ENCODE measurements at places on chromosomes 1 and 21.

DNA sequence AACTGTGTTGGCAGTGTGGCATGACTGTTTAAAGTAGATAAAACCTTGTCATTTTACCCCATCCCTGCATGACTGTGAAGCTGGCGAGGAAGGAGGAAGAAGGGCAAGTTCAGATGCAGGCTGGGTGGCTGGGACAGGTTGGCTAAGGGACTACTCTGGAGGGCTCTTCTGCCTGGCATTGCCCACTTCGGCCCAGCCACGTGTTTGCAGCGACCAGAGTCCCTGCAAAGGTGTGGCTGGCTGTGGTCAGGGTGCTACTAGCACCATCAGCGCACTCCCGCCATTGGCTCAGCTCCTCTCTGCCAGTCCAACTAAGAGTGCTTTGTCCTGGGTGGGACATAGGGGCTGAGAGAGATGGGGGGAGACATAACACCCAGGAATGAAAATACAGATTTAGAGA lies 7.2 kb downstream of the C1orf115 start:
- DNase-seq = no peak

DNA sequence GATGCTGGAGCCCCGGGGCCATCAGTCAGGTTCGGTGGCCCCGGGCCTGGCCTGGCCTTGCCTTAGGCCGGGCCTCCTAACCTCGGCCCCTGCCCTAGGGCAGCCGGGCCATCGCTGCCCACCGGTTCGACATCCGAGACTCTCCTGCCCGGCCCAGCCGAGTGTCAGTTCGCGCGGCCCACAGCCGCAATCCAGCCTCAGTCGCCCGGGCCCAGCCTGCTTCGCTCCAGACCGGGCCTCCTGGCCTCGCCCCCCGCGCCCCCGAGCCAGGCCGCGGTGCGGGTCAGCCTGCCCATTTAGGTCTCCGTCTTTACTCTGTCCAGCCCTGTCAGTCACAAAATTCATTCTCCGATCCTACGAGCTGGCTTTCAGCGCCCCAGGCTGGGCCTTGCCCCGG lies 777 bp downstream of the LRRC41 start:
- DNase-seq = peak; percentile 47

DNA sequence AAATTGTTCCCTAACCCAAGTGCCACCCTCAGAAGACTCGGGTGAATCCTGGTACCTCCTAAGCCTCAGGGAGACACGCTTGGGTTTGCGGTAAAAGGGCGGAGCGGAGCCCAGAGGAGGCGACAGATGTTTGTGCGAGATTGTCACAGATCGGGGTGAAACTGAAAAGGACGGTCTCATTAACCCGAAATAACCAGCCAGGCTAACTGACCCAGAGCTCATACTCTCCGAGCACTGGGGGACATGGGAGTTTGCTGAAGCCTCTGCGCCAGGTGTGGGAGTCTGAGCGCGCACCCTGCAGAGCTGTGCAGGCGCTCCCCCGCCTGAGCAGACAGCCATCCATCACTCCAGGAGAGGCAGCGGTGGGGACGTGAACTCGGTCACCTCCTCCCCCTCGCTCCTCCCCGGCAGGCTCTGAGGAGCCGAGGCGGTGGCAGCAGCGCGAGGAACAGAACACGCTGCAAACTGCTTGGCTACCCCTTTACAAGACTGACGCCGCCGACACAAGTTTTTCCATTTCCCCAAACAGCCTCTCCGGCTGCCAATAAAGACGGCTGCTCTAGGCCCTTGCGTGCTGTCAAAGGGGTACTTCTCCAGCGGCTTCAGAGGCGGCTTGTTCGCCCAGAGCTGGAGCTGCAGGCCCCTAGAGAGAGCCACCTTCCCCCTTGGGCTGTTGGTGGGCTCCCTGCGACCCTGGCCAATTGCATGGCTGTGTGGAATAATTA lies 43.5 kb downstream of the RRAGC start:
- no peak for DNase-seq

- DNase-seq = peak; percentile 60
Measured at GRCh38 chr1:229856009-229856650, 210.9 kb upstream of the GALNT2 start.

GRCh38 chr1:219965285-219966070 lies 37.1 kb upstream of the SLC30A10 start:
- DNase-seq = no peak

DNA sequence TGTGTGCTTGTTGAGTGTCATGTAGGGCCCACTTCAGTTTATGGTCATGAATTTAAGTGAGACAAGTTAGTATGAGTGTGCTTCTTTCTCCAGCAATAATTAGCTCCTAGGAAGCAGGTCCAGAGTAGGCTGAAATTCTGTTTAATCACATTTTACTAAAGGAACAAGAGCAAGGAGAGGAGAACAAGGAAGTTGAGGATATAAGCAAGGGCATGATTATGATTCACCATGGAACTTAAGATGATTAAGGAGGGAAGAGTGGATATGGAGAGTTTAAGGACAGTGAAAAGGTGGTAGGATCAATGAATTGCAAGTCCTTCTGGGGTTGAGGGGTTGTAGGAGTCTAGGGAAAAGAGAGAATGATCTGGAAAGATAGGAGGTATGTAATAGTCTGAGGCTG lies 3.1 kb upstream of the DIPK1A start:
- no peak for DNase-seq

GRCh38 chr1:167186771-167187170 lies 33.9 kb upstream of the POU2F1 start:
- no peak for DNase-seq

- peak; percentile 24 for DNase-seq
Measured at GRCh38 chr1:110645821-110646735, 28.7 kb downstream of the KCNA3 start.

DNA sequence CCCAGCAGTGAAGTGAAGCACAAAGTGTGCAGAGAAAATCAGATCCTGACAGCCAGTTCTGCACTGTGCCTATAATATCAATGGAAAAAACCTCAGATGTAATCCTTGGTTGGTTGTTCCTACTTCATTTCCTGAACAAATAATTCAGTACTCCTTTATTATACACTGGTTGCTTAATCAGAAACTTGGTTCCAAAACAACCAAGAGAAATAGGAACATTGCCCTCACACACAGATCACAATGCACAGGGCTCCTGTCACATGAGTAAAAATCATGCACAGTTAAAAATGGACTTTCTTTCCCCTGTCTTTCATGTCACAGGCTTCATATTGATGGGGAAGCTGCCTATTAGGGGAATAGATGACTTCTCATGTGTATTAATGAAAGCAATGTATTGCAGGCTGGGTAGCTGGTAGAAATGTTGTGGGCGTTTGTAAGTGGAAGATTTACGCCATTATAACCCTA lies 9.7 kb downstream of the DNASE2B start:
- no peak for DNase-seq

DNA sequence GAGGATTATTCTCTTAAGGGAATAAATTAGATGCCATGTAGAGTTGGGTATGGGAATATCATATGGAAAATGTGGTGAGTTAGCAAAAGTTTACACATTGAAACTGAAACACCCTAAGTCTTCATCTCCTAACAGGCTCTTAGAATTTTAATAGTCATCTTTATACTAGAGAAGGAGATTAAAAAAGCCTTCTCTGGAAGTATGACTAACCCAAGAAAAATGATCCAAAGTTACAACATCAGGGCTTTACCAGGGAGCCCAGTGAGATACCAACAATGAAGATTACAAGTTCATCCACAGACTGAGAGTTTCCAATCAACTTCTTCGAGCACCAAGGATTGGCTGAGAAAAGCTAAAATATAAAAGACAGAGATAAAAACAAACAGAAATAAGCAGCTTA lies 70.0 kb upstream of the KIAA0040 start:
- DNase-seq = no peak

GRCh38 chr1:20167126-20167525 lies 18.8 kb upstream of the UBXN10 start:
- no peak for DNase-seq

DNA sequence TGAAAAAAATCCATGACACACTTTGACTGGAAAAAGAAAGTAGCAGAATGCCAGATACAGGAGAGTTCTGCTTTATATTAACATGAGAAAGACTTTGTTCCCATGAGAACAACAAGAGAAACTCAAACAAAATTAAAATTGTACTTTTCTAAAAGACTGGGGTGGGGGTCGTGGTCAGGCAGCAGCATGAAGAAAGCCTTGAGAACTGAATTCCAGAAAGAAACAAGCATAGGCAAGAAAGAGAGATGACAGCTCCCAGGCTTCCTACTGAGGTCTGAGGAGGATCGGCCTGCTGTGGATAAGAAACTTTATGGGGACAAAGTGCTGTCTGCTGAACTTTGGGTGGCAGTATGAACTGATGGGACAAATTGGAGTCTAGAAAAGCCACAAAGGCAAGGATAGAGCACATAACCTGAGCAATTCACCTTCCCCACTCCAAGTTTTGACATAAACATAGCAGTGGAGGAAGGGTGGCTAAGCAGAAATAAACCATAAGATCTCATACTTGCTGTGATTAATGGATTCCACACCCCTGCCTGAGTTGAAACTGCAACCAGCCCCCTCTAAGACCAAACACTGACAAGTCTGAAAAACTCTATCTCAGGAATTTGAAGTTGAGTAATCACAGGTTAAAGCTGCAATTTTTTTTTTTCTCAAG lies 43.7 kb downstream of the COL6A1 start:
- no peak for DNase-seq

DNA sequence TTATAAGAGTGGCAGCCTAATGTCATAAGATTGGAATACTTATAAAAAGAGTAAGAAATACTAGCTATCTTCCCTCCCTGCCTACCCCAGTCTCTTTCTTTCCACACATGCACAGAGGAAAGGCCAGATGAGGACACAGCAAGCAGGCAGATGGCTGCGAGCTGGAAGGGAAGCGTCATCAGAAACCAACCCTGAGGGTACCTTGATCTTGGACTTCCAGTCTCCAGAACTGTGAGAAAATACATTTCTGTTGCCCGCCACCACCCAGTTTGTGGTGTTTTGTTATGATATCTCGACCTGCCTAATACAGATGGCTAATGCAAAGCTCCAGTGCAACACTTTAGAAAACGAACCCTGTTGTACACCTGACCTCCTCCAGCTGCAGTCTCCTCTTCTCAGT lies 2.3 kb upstream of the OR2C3 start:
- DNase-seq = no peak

GRCh38 chr1:5347726-5348125 lies 644.5 kb downstream of the NPHP4 start:
- no peak for DNase-seq

- no peak for DNase-seq
Measured at GRCh38 chr1:106458866-106459265, 597.6 kb upstream of the PRMT6 start.

- peak; percentile 16 for DNase-seq
Measured at GRCh38 chr1:202058001-202058908, 47.9 kb downstream of the ELF3 start.

DNA sequence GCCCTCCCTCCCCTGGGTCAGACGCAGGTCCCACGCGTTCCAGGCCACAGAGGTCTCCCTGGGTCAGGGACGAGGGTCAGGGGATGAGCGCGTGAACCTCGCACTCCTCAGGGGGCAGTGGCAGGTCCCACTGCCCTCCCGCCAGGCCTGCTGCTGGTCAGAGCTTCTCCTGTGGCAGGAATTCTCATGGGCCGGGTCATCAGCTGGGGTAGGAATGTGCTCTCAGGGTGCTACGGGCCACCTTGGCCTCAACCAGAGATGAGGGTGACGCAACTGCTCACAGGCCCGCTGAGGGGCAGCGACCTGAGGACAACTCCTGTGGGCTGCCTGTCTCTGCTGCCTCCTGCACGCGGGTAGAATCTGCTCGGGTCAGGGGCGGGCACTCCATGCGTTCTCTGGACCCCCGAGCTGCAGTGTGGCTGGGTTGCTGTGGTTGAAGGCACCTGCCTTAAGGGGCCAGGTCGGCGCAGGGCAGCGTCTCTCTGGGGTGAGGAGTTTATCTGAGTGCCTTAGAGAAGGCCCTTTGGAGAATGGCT lies 128.8 kb downstream of the PRDM16 start:
- DNase-seq = no peak

DNA sequence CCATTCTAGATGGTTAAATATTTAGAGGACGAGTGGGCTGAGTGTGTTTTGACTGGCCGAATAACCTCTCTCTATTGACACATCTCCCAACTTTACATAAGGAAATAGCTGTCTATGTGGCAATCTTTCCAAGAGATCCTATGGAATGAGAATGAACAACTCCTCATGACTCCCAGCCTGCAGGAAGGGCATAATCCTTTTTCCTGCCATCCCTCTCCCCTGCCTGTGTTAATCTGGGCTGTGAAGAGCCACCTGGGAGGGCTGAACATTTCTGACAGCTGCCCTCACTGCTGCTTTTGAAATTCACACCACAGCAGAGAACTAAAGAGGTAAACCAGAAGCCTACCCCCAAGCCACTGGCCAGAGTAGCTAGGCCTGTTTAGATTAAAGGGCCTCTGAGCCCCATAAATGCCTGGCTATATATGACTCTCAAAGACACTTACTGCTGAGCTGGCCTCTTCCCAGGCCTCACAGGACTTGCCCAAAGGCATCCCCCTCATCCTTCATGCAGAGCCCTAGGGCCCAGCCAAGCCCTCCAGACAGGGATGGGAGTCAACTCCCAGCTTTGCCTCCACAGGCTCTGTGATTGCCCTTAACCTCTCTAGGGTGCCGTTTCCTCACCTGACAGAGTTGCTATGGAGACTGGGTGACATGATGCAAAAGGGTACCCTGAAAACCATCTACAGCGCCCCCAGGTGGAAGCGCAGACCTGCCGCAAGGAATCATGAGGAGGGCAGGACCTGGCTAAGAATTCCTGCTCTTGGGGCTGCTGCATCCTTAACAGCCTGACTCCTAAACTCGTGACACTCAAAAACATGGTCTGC lies 42.0 kb upstream of the LDLRAP1 start:
- no peak for DNase-seq

GRCh38 chr1:18883636-18884418 lies 18.5 kb downstream of the ALDH4A1 start:
- peak; percentile 84 for DNase-seq

- no peak for DNase-seq
Measured at GRCh38 chr1:197140121-197140520, 6.3 kb downstream of the ASPM start.

DNA sequence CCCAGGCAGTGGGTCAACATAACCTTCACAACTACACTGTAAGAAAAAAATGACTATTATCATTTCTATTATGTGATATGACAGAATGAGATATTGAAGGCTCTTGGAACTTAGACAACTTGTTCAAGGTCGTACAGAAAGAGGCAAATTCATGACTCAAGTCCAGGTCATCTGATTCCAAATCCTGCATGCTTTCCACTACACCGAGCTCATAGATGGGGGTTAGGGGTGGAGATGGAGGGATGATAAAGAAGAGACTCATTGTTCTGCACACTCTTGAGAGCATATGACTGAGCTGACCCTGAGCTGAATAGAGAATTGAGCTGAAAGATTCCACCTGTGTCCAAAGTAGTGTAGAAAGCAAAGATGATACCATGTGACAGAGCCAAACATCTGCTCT lies 2.8 kb downstream of the FCRL6 start:
- DNase-seq = no peak

DNA sequence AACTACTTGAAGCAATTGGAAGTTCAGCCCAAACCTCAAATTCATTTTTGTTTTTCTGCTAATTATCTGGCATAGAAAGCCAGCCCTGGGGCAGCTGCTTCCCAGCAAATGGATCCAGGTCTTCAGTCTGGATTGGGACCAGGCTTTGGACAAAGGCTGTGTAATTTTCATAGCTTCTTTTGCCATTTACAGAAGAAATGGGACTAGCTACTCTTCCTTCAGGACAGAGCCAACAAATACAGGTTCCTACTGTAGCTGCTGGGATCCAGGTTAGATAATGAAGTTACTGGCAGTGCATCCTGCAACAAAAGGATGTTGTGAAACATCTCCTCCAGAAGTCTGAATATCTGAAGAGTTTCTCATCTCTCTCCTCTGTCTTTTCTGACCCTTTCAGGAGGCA lies 171.5 kb upstream of the CAMK1G start:
- DNase-seq = peak; percentile 45

All from AG20443 (cell line).